Kidney capillary endothelial cell (primary cell): ENCODE measurements at places on chromosomes 13 and 19.

DNA sequence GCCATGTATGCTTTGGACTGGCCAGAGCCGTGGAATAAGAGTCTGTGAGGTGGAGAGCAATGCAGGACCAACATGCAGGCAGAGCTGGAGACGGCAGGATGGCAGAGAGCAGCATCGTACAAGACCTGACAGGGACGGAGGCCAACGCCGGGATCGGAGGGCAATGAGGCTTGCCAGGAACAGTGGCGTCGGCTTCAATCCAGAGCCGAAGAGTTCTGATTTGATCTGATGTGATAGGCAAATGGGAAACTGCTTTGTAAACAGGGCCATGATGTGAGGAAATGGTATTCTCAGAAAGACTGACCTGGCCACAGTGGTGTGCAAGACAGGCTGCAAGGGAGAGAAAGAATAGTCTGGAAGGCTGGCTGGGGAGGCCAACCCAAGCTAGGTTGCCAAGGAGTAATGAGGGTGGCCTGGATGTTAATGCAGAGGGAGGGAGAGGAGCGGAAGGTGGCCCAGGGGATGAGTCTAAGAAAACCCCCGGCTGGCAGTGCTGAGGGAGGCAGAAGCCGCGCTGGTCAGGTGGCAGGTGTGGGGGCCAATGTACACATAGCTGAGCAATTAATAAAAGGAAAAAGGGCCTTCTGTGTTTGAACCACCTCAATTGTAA, 26.7 kb downstream of the RCBTB2 start:
- DNase-seq = no peak

DNA sequence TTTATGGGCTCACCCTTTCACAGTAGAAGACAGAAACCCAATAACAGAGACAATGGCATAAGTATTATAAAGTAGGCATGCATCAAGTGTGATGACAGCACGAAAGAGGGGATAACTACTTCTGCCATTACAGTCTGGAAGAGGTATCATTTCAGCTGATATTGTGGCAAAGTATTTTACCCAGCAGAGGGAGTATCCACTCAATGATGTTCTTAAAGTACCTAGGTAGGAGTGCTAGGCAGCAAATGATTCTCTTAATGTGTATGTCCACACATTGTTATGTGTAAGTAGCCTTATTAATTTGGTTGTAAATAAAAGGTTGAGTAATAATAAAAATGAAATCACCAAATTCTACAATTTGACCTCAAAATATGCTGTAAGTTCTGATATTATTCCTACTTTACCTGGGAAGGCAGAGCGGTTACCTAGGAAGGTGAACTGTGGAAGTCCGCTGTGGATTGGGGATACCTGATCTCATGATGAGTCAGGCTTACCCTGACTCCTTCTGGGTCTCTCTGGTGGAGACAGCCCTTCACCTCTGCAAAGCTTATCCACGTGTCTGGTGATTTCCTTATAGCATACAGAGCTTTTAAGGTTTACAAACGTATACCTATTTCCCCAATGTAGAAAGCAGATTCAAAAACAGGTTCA, 4.1 kb upstream of the UBAC2 start:
- DNase-seq = no peak

GRCh38 chr13:40399756-40400155, 266.7 kb downstream of the FOXO1 start:
- DNase-seq = no peak

DNA sequence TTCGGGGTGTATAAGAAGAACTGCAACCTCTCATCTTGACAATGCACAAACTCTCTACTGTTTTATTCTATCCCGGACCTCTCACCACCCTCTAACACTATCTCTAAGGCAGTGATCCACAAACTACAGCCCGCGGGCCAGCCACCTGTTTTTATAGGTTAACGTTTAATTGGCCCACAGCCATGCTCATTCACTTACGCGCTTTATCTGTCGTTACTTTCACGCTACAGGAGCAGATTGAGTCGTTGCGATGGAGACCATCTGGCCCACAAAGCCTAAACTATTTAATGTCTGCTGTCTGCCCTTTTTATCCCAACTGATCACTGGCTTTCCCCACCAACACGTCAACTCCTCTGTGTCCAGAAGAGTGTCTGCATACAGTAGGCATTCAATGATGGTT, 158.9 kb downstream of the CACNA1A start:
- DNase-seq = no peak

DNA sequence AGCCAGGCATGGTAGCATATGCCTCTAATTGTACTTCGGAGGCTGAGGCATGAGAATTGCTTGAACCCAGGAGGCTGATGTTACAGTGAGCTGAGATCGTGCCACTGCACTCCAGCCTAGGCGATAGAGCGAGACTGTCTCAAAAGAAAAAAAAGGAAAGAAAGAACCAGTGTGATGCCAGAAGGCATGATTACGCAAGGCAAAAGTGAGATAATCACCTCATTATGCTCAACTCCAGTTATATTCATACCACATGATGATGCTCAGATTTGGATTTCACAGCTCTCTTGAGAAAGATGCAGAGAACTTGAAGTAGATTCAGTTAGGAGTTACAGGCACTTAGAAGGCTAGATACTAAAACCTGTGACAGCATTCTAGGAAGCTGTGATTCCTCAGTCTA, 21.8 kb downstream of the RCBTB1 start:
- no peak for DNase-seq

DNA sequence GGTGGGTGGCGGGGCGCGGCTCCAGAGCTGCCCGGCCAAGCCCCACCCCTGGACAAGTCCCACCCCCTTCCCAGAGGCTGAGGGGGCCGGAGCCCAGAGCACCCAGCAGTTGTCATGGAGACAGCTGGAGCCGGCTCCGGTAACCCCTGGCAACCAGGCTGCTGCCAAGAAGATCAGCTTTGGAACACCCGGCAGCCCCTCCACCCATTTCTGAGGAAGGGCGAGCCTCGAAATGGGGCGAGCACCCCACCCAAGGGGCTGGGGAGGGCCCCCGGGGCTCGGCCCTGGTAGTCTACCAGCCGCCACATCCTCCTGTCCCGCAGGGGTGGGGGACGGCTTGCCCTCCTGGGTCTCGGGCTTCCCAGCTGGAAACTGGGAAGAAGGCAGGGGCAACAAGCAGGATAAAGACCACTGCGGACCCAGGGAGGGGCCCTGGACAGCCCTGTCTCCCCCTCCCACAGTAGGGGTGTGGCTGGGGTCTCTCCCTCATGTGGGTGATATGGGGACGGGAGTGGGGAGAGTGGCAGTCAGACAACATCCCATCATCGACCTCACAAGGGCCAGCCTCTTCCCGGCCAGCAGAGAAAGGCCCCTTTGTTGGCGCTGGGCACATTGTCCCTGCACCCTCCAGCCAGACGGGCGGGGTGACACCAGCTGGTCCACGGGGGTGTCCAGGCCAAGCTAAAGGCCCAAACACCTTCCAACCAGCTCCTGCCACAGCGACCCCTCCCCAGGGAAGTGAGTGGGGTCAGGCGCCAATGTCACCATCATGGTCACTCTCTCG, 1.5 kb downstream of the CERS1 start:
- no peak for DNase-seq

DNA sequence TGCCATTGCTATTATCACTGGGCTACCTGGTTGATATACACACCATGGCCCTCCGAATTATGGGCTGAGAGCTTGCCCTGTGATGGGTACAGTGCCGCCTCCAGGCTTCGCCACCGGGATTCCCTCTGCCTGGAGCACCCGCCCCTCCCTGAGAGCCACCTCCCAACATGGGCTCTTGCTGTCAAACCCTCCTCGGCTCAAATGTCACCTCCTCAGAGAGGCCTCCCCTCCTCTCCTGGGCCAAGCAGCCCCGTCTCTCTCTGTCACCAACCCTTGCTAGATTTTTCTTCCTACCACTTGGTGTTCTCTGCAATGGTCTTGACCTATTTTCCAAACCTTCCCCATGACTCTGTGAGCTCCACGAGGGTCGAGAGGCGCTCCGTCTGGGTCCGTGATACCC, 12.2 kb upstream of the TLE2 start:
- no peak for DNase-seq

DNA sequence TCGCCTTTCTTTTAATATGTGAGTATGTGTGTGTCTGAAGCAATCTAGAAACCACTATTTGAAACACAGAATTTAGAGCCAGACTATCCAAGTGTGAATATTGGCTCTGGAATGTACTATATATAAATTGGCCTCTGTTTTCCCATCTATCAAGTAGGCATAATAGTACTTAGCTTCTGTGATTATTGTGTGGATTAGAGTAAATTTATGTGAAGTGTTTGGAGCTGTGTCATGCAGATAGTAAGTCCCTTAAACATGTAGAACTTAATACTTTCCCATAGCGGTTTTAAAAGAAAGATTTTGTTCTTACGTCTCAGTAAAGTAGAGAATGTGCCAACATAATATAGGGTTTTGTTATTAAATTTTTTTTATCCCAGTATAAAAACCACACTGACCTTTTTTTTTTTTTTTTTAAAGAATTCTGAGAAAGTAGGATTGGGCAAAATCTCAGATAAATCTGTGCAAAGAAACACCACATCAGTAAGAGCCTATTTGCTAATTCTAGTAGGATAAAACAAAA, 432.3 kb downstream of the RFC3 start:
- DNase-seq = no peak

DNA sequence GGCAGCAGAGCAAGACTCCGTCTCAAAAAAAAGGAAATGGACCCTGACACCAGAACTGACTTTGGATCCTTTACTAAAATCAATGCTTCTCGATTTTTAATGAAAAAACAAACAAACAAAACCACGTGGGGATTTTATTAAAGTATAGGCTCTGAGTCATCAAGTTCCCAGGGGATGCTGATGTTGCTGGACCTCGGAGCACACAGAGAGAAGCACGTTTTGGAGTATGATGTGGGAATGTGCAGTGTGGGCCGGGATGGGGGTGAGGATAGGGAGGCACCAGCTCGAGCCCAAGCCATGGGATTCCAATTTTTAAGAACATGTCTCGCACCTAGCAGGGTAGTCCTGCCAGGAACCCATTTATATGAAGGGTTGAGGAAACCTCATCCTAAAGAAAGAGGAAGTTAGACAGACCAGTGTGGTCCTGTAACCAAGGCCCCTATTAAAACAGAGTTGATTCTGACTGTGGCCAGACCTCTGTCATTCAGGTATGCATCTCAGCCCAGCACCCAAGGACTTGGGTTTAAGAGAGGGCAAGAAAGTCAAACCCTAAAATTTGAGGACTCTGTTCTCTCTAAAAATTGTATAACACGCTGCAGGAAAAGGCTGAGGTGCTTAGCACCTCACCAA, 6.4 kb downstream of the FLT1 start:
- DNase-seq = no peak

GRCh38 chr13:31598990-31599389, 140.3 kb upstream of the RXFP2 start:
- DNase-seq = no peak

GRCh38 chr19:6745965-6746364, 6.5 kb downstream of the TRIP10 start:
- no peak for DNase-seq

DNA sequence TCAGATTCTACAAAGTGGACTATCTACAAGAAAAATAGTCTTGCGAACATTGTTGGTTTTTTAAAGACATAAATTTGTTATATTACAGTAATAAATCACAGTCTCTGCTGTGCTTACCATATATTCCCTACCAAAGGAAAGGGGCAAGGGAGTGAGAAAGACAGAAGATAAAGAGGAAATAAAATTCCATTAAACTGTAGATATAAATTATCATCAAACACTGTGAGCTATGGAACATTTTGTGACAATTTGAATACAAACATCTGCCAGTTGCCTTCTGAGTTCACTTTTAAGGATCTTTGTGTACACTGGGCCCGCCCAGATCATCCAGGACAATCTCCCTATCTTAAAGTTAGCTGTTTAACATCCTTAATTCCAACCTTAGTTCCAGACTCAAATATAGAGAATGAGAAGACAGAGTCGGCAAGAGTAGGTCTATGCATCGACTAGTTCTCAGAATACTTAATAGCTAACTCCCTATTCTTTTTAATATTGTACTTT, 122.8 kb downstream of the NUFIP1 start:
- no peak for DNase-seq

DNA sequence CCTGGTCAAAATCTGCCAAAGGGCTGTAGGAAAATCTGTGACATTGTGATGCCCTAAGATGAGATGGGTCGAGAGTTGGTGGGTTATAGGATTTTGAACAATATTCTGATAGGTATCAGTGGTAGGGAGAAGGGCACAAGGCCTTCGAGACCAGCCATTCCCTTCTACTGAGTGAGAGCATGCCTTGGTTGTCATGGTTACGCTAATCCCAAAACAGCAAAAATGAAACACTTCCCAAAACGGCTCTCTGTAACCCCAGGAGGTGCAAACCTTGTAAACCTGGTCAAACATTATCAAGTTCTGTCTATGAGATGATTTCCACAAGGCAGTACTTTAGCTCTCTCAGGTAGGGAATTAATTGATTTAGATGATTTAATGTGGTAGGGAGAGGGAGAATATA, 158.7 kb upstream of the RNF113B start:
- DNase-seq = no peak
